Left cardiac atrium (tissue), 4 donors: ENCODE measurements at places on chromosomes 12 and 14. TPM values are rescaled to one million over a fixed set of nuclear protein-coding genes. Genes with fewer than 3 reads are reported as not detected.

HAL gene
- 0.26 TPM for total RNA-seq

TIGAR gene
- 9.7 TPM for total RNA-seq

STXBP6 gene
- total RNA-seq, result 23.9 TPM

EFS gene
- total RNA-seq, result 10.3 TPM

GRCh38 chr12:94012071-94012470 lies 136.3 kb upstream of the PLXNC1 start:
- no peak for DNase-seq

- DNase-seq, result no peak
Observed at GRCh38 chr14:102731101-102731870, 46.0 kb upstream of the TRAF3 start.

DNA sequence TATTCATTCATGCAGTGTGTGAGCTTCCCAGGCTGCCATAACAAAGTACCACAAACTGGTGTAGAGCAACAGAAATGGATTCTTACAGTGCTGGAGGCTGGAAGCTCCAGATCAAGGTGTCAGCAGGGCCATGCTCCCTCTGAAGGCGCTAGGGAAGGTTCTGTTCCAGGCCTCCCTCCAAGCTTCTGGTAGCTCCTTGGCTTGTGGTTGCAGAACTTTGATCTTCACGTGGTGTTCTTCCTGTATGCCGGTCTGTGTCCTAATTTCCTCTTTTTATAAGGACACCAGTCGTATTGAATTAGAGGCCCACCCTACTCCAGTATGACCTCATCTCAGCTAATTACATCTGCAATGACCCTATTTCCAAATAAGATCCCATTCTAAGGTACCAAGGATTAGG lies 3.1 kb downstream of the OTUB2 start:
- DNase-seq, result no peak

- peak; percentile 72 for DNase-seq
Observed at GRCh38 chr14:103688906-103689902, 26.0 kb downstream of the XRCC3 start.

- DNase-seq, result no peak
Observed at GRCh38 chr12:96352161-96352835, 47.9 kb downstream of the CDK17 start.

DNA sequence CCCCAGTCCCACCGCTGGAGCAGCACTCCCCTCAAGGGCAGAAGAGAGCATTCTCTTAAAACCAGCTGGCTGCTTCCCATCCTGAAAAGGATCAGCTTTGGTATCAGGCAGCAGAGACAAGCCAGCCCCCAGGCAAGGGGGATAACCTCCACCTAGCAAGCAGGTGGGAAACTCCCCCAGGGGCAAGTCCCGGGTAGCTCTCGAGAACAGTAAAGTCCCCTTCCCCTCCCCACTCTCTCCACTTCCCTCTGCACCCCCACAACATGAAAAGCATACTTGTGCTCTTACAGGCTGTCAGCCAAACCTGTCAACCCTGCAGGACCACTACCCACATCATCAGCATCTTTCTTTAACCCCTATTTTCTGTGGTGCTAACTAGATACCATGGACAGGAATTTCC lies 254.0 kb downstream of the NTF3 start:
- no peak for DNase-seq

- no peak for DNase-seq
Observed at GRCh38 chr12:30965613-30965985, 39.1 kb downstream of the TSPAN11 start.
